ENCODE measurements at places on chromosomes 2 and 18. TPM values are rescaled to one million over a fixed set of nuclear protein-coding genes. Genes with fewer than 3 reads are reported as not detected.

Gene TCF23
- 6.7 TPM for total RNA-seq

Gene NEURL3
- 1.7 TPM for total RNA-seq

DNA sequence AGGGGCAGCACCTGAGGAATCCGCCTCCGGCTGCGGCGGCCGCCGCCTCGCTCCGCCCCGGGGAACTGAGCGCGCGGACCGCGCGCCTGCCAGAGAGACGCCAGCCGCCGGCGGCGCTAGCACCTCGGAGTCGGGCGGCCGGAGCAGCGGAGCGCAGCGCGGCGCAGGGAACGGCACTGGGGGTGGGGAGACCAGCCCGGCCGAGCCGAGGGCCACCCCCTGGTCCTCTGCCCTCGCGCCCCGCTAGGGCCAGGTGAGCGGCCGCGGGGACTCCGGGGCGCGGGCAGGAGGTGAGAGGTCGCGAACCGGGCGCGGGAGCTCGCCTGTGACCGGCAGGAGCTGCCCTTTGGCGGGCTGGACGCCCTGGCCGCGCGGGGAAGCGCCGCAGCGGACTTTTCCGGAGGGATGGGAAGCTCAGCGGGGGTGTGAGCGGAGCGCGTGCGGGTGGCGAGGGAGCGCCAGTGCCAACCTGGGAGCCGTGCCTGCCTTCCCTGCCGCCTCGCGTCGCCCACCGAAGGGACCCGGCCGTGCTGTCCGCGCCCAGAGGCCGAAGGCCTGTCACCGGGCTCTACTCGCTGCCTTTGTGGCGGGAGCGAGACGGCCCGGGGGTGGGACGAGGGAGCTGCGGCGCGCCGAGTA, at the start of gene GREB1L:
Gene GREB1L (plus strand): TSS at position 92 of the 639 bp plus-strand sequence. CDS start 141,287 bp downstream, outside the sequence.
- no peaks in the 10 kb centered on the region for H3K36me3 ChIP-seq
- H3K4me3 ChIP-seq = peak within 1 kb of the TSS; percentile 76
- peaks cover 3% of the 10 kb centered on the region for H3K4me1 ChIP-seq
- H3K27ac ChIP-seq = peak within 1 kb of the TSS; percentile 88
- peak; percentile 75 for DNase-seq

- no peak overlapping the region for H3K27ac ChIP-seq
- peaks cover 6% of the 10 kb centered on the region for H3K4me1 ChIP-seq
- H3K4me3 ChIP-seq = no peak overlapping the region
- H3K36me3 ChIP-seq = no peaks in the 10 kb centered on the region
These were observed 7.4 kb upstream of the POLI start for GRCh38 chr18:54261894-54262293.

GRCh38 chr2:224520064-224520463, 65.1 kb downstream of the CUL3 start:
- no peaks in the 10 kb centered on the region for H3K4me1 ChIP-seq
- no peak for DNase-seq
- H3K27me3 ChIP-seq = no peaks in the 10 kb centered on the region
- H3K4me3 ChIP-seq = no peak overlapping the region

Gene SP140
- total RNA-seq = 7.2 TPM

- H3K36me3 ChIP-seq = no peaks in the 10 kb centered on the region
- no peak overlapping the region for H3K27ac ChIP-seq
- peaks cover 5% of the 10 kb centered on the region for H3K4me1 ChIP-seq
These were observed 104.3 kb upstream of the ID2 start for GRCh38 chr2:8577573-8577972.

Gene VWA3B
- 27.0 TPM for total RNA-seq

DNA sequence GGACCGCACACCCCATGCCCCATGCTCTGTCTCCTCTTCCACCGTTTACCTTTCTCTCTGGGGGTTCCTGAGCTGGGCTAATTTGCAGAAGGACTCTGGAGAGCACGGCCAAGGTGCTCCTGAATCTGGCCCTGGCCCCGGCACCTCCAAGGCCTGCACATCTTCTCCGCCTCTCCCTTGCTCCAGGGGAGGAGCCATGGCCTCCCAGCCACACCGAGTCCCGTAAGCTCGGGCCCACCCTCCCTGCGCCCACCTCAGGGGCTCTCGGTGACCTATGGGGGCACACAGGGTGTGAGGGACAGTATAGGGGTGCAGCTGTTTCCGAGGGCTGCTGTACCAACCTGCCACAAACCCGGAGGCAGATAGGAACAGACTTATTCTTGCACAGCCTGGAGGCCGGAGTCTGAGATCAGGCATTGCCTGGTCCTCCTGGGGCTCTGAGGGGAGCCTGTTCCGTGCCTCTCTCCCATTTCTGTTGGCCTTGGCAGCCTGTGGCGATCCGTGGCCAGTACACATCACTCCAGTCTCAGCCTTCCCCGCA, 127.3 kb upstream of the GPC1 start:
- H3K27me3 ChIP-seq = no peaks in the 10 kb centered on the region
- no peaks in the 10 kb centered on the region for H3K4me1 ChIP-seq
- no peak for DNase-seq
- H3K36me3 ChIP-seq = no peaks in the 10 kb centered on the region
- H3K4me3 ChIP-seq = no peak overlapping the region
- H3K27ac ChIP-seq = no peak overlapping the region

Gene DLGAP1
- 69.1 TPM for total RNA-seq

Gene CNTNAP5
- 0.39 TPM for total RNA-seq

GRCh38 chr2:60071490-60071831, 482.0 kb downstream of the BCL11A start:
- no peaks in the 10 kb centered on the region for H3K36me3 ChIP-seq
- no peak for DNase-seq
- H3K4me1 ChIP-seq = no peaks in the 10 kb centered on the region
- H3K27ac ChIP-seq = no peak overlapping the region
- no peaks in the 10 kb centered on the region for H3K27me3 ChIP-seq

- peaks cover 17% of the 10 kb centered on the region for H3K4me1 ChIP-seq
- peak; percentile 43 for DNase-seq
- no peak overlapping the region for H3K4me3 ChIP-seq
- H3K27me3 ChIP-seq = no peaks in the 10 kb centered on the region
- no peak overlapping the region for H3K27ac ChIP-seq
- H3K36me3 ChIP-seq = no peaks in the 10 kb centered on the region
These were observed 158.6 kb upstream of the RAB6C start for GRCh38 chr2:129820908-129821307.

Gene FSIP2
- 75.9 TPM for total RNA-seq

DNA sequence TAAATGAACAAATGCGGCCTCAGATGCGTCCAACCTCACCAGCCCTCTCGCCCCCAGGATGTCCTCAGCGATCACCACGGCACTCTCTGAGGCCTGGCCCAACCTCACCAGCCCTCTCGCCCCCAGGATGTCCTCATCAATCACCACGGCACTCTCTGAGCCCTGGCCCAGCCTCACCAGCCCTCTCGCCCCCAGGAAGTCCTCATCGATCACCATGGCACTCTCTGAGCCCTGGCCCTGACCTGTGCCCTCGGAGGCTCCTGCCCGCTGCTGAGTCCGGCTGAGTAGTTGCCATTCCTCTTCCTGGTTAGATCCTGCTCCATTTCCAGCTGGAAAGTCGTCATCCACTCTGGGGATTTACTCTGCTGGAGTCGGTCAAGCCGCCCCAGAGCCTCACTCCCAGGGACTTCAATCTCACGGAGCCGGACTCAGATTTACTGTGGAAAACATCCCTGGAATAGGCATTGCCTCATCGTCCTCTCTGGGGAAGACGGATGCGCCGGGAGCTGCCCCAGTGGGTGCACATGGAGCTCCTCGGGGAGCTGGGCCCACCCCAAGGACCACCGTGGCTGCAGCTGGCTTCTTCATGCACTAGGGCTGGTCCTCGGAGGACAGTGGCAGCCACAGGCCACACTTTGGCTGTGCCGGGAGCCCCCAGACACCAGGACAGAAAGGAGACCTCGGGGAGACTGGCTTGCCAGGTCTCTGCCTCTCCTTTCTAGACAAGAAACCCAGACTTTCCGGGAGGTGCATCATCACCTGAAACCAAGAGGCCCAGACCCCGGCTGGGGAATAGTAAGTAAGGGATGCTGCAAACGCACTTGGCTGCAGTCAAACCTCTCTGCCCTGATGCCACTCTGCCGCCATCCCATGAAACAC, 230.6 kb downstream of the EIPR1 start:
- no peaks in the 10 kb centered on the region for H3K36me3 ChIP-seq
- no peak for DNase-seq
- H3K4me3 ChIP-seq = no peak overlapping the region
- H3K27ac ChIP-seq = no peak overlapping the region

DNA sequence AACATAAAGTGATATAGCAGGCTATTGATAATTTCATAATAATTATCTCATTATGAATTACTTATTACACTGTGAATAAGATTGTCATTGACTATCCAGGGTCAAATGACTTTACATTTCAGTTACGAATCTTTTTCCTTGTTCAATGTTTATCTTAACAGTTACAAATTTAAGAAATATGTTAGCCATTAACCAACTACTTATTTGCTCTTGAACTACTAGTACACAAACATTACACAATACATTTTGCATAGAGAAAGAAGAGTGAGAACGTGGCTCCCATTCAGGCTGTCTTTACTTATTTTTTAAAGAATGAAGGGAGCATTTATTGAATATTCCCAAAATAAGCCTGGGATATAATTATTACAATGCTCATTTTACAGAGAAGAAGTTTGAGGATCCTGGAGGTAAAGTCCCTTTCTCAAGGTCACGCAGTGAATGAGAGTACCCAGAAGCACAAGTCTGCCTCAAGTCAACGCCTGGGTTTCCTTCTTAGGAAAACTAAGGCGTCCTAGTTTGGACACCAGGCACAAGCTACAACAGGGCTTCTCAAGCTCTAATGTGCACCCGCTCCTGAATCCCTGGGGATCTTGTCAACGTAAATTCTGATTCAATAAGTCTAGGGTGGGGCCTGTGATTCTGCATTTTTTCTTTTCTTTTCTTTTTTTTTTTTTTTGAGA, 164.2 kb downstream of the FIGN start:
- no peaks in the 10 kb centered on the region for H3K36me3 ChIP-seq
- H3K27ac ChIP-seq = no peak overlapping the region
- no peak for DNase-seq
- no peaks in the 10 kb centered on the region for H3K27me3 ChIP-seq

- H3K27me3 ChIP-seq = no peaks in the 10 kb centered on the region
- no peak overlapping the region for H3K4me3 ChIP-seq
- no peak for DNase-seq
- H3K4me1 ChIP-seq = no peaks in the 10 kb centered on the region
- no peaks in the 10 kb centered on the region for H3K36me3 ChIP-seq
These were observed 51.4 kb downstream of the MARCHF4 start for GRCh38 chr2:216320852-216321251.

DNA sequence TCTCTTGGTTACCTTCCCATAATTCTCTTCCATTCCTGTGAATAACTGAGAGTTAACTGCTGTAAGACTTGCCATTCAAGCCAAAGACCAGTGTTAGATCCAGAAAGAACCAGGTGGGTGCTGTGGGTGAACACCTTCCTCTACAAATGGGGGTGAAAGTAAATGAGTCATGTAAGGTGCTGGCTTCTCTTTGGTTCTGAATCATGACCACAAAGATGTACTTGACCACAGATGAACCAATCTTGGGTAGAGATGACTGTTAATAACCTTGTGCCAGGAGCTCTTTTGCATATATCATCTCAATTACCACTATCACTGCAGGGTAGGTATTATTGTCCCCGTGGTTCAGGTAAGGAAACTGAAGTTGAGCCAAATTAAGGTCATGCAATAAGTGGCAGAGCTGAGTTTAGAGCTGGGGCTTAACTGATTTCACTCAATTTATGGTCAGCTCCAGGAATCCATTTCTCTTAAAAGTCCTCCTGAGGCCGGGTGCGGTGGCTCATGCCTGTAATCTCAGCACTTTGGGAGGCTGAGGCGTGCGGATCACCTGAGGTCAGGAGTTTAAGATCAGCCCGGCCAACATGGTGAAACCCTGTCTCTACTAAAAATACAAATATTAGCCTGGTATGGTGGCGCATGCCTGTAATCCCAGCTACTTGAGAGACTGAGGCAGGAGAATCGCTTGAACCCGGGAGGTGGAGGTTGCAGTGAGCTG, 244.9 kb upstream of the CXCR4 start:
- no peak overlapping the region for H3K27ac ChIP-seq
- no peak overlapping the region for H3K4me3 ChIP-seq
- H3K36me3 ChIP-seq = no peaks in the 10 kb centered on the region
- H3K4me1 ChIP-seq = no peaks in the 10 kb centered on the region
- no peak for DNase-seq

Gene CCDC102B
- 13.3 TPM for total RNA-seq
